Activated CD8-positive, alpha-beta memory T cell treated with anti-CD3 and anti-CD28 coated beads for 4 hours (primary cell): ENCODE measurements at places on chromosomes 1 and 21.

- no peak for DNase-seq
Observed at GRCh38 chr1:145993618-145994390, 2.6 kb downstream of the TXNIP start.

DNA sequence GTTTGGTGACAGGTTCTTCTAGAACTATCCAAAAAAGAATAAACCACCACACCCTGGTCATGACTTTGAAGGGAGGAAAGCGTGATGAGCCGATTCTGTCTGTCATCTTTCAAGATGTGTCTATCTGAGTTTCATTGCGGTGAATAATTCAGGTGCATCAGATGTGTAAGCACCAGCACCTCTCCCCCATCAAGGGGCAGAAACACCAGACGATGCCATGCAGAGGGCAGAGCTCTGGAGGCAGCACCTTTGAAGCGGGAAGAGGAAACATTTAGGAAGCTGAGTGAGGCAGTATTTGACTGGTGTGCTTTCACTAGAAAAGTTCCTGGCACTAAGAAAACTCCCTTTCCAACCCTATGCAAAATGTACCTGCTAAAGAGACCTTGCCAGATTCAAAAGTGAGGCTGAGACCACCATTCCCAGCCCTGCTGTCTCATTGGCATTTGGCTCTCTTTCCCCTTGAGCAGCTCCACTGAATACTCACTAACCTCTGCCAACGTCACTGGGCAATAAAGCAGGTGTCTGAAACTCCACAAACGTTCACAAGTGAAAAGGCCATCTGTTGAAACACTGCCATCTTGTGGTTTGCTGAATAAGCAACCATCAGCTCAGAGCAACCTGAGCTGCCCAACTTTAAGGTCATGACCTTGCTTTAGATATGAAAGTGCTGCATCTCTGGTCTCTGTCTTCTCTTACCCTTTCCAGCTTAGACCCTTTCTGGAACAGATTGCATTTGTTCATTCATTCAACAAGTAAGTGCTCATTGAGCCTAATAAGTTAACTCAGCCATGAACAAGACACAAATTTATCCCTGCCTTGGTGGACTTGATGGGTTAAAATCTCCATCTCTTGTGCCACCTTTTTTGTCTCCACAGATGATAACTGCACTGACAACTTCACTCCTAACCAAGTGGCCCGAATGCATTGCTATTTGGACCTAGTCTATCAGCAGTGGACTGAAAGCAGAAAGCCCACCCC lies 228.6 kb downstream of the PAPPA2 start:
- DNase-seq, result no peak

- DNase-seq, result no peak
Observed at GRCh38 chr21:41328660-41329607, 12.3 kb downstream of the FAM3B start.

- DNase-seq, result no peak
Observed at GRCh38 chr1:41487126-41488039, 2.9 kb upstream of the EDN2 start.

GRCh38 chr21:34844013-34844923 lies 175.5 kb downstream of the CLIC6 start:
- DNase-seq, result no peak

GRCh38 chr1:13694886-13695684 lies 4.9 kb upstream of the PRDM2 start:
- DNase-seq, result no peak

GRCh38 chr1:66227966-66228365 lies 306.0 kb upstream of the SGIP1 start:
- DNase-seq, result no peak

GRCh38 chr1:107976836-107977235 lies 11.9 kb upstream of the VAV3 start:
- no peak for DNase-seq

GRCh38 chr1:42962641-42963377 lies 4.1 kb upstream of the SLC2A1 start:
- no peak for DNase-seq

GRCh38 chr1:93288558-93288957 lies 57.1 kb upstream of the DR1 start:
- no peak for DNase-seq
